NB4 (cell line): ENCODE measurements at places on chromosomes 3 and 15.

DNA sequence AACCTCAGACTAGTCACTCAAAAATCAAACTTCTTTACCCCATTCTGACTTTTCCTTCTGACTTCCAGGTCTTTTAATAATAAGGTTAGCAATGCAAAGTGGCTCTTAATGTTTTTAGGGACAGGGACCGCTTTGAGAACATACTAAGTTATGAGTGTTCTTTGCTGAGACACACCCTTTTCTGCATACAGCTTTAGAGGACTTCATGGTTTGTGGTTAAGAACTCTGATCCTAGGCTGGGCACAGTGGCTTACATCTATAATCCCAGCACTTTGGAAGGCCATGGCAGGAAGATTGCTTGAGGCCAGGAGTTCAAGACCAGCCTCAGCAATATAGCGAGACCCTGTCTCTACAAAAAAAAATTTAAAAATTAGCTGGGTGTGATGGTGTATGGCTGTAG, 85.8 kb upstream of the CACNA2D3 start:
- no peak for DNase-seq

GRCh38 chr15:101315736-101316135, 20.7 kb upstream of the SNRPA1 start:
- DNase-seq: no peak

DNA sequence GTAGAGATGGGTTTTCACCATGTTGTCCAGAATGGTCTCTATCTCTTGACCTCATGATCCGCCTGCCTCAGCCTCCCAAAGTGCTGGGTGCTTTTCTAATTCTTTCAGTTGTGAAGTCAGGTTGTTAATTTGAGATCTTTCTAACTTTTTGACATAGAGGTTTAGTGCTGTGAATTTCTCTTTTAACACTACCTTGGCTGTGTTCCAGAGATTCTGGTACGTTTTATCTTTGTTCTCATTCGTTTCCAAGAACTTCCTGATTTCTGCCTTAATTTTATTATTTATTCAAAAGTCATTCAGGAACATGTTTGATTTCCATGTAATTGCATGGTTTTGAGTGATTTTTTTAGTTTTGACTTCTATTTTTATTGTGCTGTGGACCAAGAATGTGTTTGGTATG, 63.5 kb upstream of the CCDC54 start:
- DNase-seq: no peak

- DNase-seq: no peak
Observed at GRCh38 chr3:155037508-155038202, 42.5 kb upstream of the MME start.

- peak; percentile 70 for DNase-seq
Observed at GRCh38 chr3:141275973-141276372, 44.3 kb downstream of the PXYLP1 start.

DNA sequence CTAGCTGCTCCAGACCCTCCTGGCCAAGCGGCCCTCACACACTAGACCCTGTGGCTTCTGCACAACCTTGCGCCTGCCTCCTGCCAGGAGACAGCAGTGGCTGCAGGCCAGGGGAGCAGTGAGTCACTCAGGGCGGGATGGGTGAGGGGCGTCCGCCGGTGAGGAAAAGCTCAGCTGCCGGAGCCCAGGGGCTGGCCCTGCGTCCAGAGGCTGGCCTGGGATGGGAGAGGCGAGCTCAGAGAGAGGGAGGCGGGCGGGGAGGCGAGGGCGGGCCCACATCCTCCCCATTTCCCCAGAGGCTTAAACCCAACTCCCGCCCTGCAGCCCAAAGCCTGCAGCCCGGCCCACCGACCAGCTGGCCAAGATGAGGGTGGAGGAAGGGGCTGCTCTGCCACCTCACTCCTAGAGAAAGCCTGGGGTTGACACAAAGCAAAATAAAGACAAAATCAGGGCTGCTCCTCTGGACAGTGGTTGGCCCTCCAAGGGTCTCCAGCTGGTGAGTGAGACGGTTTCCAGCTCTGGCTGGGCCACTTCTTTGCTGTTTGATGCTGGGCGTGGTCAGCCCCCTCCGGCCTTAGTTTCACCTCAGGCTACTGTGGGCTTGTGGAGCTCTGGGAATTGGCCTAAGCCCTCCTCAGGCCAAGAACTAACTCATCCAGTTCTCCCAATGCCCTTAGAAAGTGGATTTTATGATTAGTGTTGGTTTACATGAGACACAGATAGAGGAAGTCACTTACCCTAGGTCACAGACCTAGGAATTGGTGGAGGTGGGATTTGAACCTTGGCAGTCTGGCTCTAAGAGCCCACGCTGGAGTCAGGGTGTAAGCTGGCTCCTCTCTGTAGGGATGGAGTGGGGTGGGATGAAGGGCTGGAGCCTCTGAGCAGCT, 50.6 kb downstream of the IQSEC1 start:
- DNase-seq: peak; percentile 95

- no peak for DNase-seq
Observed at GRCh38 chr3:11494131-11494916, 149.4 kb downstream of the VGLL4 start.

DNA sequence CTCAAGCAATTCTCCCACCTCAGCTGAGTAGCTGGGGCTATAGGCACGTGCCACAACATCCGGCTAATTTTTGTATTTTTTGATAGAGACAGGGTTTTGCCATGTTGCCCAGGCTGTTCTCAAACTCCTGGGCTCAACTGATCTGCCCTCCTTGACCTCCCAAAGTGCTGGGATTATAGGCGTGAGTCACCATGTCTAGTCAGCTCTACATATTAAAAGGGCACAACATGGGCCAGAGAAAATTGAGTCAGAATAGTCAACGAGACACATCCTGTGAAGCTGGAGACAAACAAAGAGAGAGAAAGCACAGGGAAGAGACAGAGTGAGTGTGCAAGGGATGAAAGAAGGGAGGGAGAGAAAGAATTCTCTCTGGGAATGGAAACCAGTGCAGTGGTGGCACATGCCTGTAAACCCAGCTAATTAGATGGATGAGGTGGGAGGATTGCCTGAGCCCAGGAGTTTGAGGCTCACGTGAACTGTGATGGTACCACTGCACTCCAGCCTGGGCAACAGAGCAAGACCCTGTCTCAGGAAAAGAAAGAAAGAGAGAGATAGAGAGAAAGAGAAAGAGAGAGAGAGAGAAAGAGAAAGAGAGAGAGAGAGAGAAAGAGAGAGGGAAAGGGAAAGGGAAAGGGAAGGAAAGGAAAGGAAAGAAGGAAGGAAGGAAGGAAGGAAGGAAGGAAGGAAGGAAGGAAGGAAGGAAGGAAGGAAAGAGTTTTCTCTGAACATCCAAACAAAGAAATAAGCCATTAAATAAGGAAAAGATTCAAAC, 107.2 kb upstream of the SLC25A36 start:
- no peak for DNase-seq

GRCh38 chr15:62672268-62672667, 370.3 kb upstream of the TPM1 start:
- DNase-seq: no peak
